ENCODE measurements at places on chromosomes 4 and X.

DNA sequence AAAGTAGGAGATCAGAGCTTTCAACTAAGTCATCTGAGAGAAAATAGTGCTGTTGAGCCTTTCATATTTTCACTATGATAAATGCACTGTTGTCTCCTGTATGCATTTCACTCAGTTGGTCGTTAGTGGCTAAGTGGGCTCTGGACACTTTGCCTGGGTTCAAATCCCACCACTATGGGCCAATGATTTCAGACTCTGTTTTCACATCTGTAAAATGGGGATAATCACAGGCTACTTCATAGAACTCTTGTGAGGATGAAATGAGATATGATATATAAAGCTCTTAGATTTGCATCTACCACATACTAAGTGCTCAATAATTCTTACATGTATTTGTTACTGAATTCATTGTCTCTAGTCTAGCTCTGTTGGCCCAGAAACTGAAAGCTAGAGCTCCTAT, 16.8 kb downstream of the LNX1 start:
- no peak for DNase-seq

DNA sequence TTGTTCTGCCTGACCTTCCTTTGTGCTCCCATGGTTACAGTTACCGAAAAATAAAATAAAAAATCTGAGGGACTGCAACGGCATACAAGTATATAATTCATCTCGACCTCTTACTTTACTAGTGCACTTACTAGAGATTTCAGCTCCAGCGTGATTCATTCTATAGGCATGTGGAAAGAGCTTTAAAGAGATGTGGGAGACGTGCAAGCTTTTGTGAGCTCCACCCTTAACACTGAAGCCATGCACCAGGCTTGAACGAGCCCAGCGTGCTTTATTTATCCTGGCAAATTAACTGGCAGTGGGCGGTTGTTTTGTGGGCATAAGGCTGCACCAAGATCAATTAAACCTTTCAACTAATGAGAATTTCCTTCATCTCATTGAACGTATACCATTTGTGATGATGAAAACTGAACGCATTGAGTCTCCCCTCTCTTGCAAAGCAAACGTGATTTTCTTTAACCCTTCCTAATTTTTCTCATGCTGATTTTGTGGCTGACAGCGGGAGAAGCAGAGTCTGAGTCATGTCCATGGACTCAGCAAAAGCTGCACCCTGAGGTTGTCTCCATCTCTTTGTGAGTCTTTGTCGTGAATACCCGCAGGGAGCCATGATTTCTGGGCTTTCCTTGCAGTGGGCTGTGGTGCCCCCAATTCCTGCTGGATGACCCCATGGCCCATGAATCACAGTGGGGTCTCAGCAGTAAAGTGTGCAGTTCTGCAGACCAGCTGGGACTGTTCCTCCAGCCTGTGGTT, 60.1 kb downstream of the MXRA5 start:
- DNase-seq, result no peak

DNA sequence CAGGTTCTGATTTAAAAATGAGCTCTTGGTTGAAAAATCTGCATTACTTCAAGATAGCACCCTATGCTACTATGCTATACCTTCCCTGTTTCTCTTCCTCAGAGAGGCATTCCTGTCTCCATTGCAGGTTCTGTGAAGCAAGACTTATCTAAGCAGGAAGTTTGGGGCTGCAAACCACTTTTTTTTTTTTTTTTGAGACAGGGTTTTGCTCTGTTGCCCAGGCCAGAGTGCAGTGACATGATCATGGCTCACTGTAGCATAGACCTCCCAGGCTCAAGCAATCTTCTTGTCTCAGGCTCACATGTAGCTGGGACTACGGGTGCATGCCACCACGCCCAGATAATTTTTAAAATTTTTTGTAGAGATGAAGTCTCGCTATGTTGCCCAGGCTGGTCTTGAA, 4.0 kb upstream of the CCNG2 start:
- DNase-seq, result no peak

DNA sequence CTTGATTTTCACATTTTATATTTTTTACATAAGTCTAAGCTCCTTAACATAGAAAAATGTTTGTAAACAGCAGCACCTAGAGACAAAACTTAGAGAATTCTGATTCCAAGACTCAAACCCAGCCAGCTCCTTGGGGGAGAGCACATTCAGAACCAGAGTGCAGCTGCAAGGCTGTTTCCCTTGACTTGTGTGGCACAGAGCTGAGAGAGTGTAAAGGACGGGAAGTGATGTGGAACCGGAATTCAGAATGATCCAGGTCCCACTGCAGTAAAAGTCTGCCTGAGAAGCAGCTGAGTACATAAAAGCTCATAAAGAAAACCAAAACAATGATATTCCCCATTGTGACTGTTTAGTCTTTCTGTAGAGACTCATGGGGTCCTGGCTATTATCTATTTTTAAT, 713.8 kb downstream of the RAB28 start:
- DNase-seq, result no peak

DNA sequence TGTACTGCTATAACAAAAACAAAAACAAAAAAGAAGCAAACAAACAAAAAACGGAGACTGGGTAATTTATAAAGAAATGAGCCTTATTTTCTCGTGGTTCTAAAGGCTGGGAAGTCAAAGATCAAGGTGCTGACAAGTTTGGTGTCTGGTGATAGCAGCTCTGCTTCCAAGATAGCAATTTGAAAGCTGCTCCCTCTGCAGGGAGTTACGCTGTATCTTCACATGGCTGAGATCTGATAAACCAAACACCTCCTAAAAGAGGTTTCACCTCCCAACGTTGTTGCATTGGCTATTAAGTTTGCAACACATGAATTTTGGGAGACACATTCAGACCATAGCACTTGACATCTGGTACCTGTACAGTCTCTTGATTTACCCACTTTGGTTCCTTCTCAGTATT, 854.2 kb downstream of the CENPC start:
- DNase-seq, result no peak

DNA sequence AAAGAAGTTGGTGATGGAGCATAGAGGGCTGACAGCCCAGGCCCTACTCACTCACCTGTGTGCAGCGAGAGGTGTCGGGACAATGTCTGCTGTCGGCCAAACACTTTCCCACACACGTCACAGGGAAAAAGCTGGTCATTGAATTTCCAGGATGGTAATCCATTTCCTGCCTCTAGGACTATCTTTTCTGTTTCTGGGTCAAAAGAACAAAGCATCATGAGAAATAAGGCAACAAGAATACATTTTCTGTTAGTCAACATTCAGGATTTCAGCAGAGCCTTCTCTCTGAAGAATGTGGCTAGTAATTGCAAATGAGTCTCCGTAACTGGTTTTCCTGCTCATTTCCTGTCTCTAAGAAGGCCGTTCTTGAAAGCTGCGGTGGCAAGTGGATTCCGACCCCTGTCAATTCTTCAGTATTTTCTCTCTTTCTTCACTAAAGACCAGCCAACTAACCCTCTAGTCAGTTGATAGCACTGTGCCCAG, 99.4 kb downstream of the C4orf51 start:
- no peak for DNase-seq

GRCh38 chrX:13547671-13548070, 21.7 kb upstream of the EGFL6 start:
- DNase-seq, result no peak

DNA sequence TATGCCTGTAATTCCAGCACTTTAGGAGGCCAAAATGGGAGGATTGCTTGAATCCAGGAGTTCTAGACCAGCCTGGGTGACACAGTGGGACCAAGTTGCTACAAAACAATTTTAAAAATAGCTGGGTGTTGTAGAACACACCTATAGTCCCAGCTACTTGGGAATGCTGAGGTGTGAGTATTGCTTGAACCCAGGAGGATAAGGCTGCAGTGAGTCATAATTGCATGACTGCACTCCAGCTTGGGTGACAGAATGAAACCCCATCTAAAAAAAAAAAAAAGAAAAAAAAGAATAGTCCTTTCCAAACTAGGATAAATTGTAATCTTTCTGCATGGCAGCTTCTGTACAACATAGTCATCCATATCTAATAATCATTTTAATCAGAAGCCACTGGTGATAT, 270.1 kb upstream of the INTU start:
- no peak for DNase-seq

GRCh38 chr4:88429401-88429800, 27.5 kb upstream of the HERC5 start:
- DNase-seq, result no peak

DNA sequence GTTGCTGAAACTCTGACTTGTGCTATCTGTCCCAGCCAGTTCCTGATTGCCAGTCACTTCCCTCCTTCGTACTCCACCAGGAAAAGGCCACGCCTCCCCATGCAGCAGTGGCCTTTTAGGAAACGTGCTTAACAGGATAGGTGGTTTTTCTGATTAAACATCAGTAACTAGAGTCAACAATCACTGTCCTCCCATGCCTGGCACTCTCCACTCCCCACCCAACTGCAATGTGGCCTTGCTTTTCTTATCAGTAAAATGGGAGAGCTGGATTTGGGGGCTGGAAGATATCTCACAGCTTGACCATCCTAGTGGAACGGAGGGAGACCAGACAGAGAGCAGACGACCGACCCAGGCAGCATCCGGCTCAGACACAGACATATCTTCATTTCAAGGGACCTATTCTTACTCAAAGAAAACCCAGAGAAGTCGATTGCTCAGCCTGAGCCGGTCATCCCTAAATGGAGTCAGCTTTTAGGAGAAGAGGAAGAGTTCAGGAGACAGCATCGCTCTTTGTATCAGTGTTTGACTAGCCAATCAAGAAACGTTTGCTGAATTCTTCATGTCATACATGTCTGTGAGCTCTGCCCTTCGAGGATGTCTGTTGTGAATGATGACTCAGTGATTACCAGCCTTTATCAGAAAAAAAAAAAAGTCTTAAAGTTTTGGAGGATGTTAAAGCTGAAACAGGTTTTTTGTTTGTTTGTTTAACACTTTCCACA, 12.7 kb upstream of the UBA6 start:
- DNase-seq, result no peak

- no peak for DNase-seq
Observed at GRCh38 chr4:15341733-15342300, 86.0 kb upstream of the C1QTNF7 start.

DNA sequence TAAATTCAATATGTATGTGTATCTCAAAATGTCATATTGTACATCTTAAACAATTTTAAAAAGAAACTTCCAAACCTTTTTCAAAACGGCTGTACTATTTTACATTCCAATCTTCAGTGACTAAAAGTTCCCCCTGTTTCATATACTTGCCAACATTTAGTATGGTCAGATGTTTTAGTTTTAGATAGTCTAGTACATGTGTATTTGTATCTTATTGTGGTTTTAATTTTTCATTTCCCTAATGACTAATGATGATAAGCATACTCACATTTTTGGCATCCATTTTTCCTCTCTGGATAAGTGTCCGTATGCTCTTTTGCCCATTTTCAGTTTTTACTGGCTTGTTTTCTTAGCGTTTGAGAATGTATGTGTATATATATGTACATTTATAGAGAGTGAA, 212.2 kb upstream of the MAGEB18 start:
- DNase-seq, result no peak

DNA sequence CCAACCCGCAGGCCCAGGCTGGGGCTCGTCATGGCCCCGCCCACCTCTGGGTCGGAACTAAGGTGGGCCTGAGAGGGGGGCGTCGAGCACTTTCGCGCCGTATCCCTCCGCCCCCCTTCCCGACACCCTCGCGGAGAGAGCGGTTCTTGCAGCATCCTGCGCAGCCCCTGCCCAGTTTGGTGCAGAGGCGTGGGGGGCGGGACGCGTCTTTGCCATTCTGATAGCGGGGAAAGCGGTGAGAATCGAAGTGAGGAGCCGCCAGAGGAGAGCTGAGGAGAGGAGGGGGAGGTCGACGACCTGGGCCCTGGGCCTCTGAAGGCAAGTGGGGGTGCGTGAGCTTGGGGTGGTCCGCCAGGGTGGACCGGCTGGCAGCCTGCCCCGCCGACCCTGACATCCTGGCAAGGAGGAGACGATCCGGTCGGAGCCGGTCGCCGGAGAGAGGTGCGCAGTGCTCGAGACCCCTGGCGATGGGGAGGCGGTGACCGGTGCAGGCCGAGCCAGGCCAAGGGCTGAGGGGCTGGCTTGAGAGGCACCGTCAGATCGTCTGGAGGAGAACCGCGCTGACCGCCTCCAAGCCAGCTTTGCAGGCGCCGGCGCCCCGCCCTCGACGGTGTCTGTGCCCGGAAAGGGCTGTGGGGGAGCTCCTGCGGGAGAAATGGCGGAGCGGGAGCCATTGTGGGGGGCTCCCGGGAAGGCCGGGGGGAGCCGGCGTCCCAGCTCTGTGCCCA, 25.5 kb downstream of the GPRASP3 start:
- no peak for DNase-seq

GRCh38 chr4:53598483-53598882, 7.2 kb upstream of the LNX1 start:
- no peak for DNase-seq

GRCh38 chr4:13733817-13734216, 106.3 kb upstream of the BOD1L1 start:
- DNase-seq, result no peak

DNA sequence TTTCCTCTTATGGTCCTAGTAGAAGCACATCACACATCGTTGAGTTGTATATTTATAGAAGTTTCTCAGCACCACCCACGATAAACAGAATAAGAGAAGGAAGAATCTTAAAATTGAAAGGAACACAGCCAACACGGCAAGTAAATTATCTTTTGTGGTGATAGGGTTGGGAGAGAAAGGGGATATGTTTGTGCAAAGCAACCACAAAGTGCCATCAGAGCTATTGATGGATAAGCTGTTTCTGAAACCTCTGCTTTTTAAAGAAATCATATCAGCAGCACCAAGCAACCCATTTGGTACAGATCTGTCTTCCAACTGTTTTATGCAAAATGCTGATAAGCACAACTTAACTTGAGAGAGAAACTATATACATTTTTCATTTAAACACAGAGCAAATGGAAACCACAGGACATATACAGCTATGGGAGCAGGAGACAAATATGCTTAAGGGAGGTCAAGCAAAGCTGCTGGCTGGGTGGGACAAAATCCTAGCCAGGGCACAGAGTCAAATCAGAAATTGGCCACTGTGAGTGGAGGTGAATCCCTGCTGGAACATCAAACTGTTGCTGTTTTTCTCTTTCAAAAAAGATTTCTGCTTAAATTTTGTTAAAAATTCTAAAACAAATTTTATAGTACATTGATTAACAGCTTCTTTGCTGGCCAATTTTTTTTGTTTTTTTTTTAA, 194.0 kb upstream of the HHIP start:
- no peak for DNase-seq
